ENCODE measurements at places on chromosomes 6 and 20.

DNA sequence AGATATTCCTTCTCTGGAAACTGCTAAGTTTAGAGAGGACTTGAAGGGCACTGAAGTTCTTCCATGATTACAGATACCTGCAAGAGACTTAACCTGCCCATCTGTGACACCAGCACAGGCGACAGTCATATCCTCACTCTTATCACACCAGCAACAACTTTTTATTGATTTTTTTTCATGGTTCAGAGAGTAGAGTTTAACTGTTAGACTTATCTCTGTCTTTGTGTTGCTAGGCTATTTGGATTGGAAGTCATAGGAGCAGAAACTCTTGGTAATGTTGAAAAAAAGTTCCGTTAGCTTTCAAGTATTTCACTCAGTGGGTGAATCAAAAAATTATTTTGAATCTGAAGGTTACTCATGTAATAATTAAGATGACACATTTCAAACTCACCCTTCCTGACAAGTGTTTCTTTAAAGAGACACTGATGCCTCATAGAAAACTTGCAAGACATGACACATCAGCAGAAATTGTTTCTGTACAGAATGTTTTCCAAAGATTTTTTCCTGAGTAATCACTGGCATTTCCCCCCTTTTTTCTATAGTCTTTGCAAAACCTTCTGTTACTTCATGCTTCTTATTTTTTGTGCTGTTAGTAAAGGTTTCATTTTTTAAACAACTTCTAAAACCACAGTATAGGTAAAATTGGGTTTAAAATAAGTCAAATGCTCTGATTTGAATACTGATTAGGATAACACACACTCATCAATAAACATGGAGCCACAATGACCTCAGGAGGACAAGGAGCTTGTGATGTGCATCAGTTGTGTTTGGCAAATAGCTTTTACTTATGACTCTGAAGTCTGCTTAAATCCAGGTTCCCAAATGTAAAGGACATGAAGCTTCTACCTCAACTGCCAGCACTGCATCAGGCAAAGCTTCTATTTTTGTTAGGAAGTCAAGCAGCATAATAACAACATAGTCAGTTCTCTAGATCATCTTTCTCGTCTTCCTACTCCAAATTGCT, 252.9 kb upstream of the MAN1A1 start:
- no peak for DNase-seq

- DNase-seq = no peak
Measured at GRCh38 chr20:33944914-33945313, 48.8 kb upstream of the RALY start.

- DNase-seq = no peak
Measured at GRCh38 chr6:2038092-2038491, 207.3 kb downstream of the GMDS start.

DNA sequence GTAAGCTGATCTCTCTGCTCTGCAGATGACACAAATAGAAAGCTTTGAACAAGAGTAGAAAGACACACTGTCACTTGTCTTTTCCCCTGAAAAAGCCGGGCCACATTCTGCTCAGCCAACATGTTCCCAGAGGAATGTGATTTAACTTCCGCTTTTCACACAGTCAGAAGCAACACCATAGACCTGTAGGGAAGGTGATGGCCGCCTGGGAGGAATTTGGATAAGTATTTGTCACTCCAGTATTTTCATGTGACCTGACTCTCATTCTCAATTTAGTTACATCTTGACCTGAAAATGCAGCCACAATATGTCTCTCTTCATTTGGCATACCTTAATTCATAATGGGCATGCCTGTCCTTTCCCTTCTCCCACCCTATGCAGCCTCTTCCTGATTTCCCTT, 2.0 kb upstream of the GRM1 start:
- DNase-seq = no peak

DNA sequence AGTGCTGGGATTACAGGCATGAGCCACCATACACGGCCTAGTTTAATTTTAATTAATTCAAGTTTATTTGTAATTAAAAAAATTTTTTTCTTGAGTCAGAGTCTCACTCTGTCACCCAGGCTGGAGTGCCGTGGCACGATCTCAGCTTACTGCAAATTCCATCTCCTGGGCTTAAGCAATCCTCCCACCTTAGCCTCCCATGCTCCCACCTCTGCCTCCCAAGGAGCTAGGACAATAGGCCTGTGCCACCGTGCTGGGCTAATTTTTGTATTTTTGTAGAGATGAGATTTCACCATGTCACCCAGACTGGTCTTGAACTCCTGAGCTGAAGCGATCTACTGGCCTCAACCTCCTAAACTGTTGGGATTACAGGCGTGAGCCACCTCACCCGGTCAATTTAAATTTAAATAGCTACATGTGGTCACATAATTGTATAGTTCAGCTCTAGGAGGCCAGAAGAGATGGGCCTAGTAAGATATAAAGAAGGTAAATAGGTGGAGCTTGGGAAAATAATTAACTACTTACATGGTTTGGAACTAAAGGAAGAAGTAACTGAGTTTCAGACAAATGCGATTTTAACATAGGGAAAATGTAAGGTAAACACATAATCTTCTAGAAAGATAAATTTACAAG, 220.0 kb upstream of the CITED2 start:
- no peak for DNase-seq

- no peak for DNase-seq
Measured at GRCh38 chr20:61436667-61437279, 184.7 kb downstream of the CDH4 start.

- DNase-seq = no peak
Measured at GRCh38 chr20:35991142-35991771, 22.9 kb downstream of the CNBD2 start.

DNA sequence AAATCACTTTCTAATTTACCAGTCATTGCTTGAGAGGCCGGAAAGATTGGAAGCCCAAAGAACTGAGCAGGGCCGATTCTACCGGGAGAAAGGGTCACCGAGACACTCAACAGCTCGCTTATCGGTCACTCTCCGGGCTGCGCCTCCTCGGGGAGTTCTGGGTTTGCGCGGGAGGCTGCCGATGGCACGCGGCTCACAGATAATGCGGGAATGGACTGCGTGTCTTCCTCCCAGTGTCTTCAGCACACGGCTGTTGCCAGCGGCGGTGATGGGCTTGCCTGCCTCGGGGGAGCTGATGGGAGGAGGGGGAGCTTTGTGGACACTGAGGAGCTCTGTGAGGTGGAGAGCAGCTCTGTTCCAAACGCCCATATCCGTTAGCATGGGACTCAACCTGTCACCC, 314.6 kb downstream of the CDH4 start:
- no peak for DNase-seq

- no peak for DNase-seq
Measured at GRCh38 chr20:35515949-35516645, 13.4 kb downstream of the C20orf173 start.

GRCh38 chr6:41813956-41814355, 26.5 kb downstream of the TOMM6 start:
- DNase-seq = no peak

DNA sequence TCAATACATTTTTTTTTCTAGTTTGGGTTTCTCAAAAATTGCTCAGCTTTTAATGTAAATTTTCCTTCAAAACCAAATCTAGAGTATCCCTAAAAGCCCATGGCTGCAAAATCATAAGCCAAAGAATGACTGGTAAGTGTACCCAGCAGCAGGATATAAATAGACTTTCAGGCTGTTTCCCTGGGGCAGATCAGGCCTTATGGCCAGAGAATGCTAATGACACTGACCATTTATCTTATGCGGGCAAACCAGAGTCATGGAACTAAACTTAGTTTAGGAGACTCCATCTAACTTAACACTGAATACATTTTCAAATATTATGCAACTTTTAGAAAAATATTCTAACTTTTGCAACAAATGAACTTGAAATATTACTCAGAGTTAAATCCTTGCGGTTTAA, 7.4 kb downstream of the OSER1 start:
- DNase-seq = no peak

GRCh38 chr20:60262967-60263603, 304.9 kb downstream of the CDH26 start:
- DNase-seq = peak; percentile 12

- DNase-seq = no peak
Measured at GRCh38 chr6:157561414-157561790, 180.4 kb downstream of the ZDHHC14 start.

DNA sequence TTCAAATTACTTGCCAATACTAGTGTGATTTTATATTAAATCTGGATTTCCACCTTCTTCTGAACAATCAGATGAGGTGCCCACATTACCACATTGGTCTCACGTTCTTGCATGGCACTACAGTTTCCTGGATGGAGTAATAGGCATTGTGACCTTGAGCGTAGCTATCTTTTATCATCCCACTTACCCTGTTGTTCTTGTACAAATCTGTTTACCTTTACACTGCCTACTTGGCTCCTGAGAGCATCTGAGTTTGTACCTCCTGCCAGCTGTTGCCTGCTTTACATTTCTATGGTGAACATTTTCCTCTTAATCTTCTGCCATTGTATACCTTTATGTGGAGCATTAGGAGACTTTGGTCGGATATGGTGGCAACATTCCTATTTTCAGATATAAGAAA, 90.7 kb downstream of the AKAP7 start:
- no peak for DNase-seq

DNA sequence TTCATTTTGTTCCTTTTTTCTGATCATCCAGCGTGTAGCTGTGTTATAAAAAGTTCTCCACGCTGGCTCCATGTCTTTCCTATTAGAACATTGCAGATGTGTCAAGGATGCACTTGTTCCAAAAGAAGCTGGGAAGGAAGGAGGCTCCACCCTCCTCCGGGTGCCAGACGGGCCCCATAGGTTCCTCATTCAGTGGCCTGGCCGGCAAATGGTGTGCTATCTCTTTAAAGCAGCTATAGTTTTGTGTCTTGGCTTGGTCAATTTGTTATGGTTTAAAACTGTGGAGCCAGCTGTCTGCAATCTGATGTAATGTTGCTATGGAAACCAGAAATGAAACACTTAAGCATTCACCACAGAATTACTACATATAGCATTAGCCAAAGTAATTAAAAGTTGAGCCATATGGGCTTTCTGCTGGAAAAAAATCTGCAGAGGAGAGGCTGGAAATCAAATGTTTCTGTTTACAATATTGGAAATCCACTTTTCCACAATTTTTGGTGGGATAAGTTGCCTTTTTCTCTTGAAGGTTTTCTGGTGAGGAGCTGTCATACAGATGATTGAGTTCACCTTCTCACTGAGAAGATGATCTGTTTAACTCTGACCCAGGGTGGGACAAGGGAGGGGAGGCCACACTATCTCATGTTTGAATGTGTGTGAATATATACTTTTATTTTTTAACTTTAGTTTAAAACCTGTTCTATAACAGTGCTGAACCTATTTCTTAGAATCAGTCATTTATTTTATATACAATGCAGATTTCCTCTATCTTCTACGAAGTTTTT, 167.4 kb downstream of the SASH1 start:
- no peak for DNase-seq

GRCh38 chr6:28542440-28543296, 17.0 kb downstream of the GPX5 start:
- DNase-seq = no peak

DNA sequence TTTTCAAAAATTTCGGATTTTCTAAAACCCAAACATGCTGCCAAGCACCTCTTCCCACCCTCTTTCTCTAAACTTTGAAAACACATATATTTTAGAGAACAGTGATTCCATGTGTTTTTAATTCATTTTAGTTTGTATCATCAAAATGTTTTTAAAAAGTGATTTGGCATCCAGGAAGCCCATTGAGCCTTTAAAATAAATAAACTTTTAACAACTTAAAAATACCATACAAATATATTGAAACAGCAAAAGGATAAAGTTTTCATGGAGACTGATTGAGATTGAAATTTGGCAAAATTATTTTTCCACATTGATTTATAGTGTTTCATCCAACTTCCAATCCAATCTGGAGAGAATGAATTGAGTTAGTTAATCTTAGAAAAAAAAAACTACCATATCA, 374.7 kb downstream of the CD109 start:
- DNase-seq = no peak

GRCh38 chr20:43538878-43539700, 19.7 kb upstream of the SGK2 start:
- DNase-seq = no peak
